ENCODE measurements at places on chromosomes 5 and 9.

DNA sequence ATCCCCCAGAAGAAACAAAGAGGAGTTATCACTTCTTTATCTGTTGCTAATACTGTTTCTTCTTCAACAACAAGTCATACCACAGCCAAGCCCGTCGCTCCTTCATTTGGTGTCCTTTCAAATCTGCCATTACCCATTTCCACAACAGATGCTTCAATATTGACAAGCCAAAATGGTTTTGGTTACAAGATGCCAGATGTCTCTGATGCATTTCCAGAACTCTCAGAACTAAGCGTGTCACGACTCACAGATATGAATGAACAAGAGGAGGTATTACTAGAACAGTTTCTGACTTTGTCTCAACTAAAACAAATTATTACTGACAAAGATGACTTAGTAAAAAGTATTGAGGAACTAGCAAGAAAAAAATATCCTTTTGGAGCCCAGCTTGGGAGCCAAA, 16.0 kb upstream of the HAND1 start:
- DNase-seq = no peak

DNA sequence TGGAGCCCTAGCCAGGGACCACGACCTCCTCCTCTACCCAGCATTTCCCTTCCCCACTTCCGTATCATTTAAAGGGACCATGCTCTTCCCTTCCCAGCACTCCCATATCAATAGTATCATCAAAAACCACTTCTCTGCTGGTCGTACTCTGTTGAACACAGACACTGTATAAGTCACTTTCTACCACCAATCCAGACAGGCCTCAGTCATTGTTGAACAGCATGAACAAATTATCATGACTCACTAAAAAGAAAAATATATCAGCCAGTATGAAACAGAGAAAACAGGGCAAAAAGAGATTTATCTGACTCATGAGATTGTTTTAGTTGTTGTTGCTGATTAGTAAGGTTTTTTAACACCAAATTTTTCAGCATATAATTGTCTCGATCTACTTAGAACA, 89.8 kb downstream of the CDKN2A start:
- DNase-seq = peak; percentile 95

DNA sequence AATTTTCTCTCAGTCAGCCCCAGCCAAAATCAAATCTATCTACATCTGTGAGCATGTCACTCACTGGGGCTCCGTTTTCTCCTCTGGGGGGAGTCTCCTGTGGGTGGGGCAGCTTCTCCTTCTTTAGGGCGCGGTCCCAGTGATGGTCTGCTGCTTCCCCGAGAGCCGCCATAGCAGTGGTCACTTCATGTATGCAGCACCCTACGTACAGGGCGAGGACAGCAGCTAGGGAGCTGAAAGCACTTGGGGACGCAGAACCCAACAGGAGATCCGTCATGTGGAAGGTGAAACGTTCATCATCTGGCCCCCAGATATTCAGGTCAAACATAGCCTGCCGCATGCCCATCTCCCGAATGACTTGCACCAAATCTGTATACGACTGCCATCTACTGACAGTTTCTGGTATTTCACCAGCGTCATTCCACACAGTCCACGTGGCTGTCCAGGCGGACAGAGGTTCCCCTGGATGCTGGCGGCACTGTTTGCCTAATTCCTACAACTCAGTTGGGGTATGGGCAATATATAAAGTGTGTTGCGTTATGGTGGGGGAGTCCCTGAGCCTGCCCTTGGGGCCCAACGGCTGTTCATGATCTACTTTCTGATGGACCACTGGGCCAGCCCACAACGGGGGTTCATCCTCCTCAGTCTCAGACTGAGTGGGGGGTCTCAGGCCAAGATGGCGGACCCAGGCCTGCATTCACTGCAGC, 795.0 kb downstream of the EFNA5 start:
- DNase-seq = peak; percentile 10

GRCh38 chr5:55534436-55535198, at the start of gene PLPP1:
Gene PLPP1 (minus strand): TSS chr5:55534964. CDS start chr5:55534629, 335 bp downstream.
- peak; percentile 98 for DNase-seq

DNA sequence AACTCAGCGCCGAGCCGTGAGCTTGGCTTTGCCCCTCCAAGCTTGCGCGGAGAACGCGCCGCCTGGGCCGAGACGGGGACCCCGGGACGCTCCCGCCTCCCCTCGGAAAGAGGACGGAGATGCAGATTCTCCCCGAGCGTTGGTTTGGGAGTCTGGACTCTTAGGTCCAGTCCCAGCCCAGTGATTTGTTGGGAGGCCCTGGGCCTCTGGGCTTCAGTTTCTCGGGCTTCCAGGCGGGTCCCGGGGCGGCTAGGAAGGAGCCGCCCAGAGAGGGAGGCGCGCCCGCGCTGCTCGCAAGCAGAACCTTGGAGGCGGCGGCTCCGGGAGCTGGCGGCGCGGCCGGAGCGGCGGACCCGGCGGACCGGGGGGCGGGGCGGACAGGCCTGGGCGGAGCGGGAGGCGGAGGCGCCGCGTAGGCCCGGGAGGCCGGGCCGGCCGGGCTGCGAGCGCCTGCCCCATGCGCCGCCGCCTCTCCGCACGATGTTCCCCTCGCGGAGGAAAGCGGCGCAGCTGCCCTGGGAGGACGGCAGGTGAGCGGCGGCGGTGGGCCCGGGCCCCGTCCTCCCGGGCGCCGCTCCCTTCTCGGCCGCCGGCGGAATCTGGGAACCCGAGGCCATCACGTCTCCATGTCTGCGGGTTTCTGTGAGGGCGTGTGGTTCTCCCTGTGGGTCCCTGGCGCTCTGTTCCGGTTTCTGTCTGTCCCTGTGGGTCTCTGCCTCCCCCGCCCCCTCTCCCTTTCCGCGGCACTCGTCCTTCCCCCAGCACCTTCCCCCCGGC, at the start of gene B4GALT7:
TSS of gene B4GALT7 (plus strand) at position 402 of the 777 bp plus-strand sequence. CDS start at position 481, 79 bp downstream.
- DNase-seq = peak; percentile 98

DNA sequence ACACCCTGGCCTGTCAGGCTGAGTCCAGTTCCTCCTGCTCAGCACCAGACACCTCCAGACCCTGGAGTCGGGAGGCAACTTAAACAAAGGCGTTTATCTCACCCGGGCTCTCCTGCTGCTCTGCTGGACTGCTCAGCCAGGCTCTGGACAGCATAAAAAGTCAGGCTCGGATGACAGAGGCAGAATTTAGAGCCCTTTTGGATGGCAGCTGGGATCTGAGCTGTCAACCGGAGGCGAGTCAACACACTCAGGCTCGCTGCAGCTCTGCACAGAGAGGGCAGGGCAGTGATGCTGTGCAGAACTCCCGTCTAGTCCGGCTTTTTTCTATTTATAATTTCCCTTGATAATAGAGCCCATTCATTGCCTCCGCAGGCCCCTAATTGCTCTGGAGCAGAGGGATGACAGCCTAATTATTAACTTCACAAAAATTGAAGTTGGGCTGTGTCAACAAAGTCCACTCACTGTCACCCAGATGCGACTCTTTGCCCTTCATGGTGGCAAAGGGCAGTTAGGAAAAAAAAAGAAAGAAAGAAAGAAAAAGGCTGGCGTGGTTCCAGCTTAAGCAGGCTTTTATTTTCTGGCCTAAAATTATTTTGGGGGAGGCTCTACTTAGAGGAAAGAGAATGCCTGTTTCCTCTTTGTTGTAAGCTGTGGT, 37.6 kb downstream of the STC2 start:
- DNase-seq = peak; percentile 86

- DNase-seq = no peak
These were observed 49.0 kb upstream of the DHFR start for GRCh38 chr5:80703747-80704146.

GRCh38 chr9:69171517-69171916, 2.6 kb upstream of the TJP2 start:
- DNase-seq = no peak

GRCh38 chr9:124513376-124513994, 6.3 kb upstream of the NR5A1 start:
- DNase-seq = no peak

DNA sequence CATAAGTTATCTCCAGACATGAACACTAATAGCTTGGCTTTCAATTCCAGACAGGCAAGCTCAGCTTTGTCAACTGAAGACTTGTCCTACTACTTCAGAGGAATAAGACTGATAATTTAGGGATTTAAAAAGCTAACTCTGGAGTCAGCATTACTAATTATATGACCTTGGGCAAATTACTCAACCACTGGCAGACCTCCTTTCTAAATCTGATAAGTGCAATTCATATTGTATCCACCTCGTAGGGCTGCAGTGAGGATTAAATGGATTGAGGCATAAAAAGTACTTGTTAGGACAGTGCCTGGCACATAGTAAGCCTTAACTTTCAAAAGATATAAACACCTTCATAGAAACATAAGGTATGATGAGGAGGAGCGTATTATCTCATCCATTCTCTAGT, 104.4 kb downstream of the KLHL3 start:
- no peak for DNase-seq

- no peak for DNase-seq
These were observed 17.8 kb upstream of the IFNB1 start for GRCh38 chr9:21095561-21095960.

- DNase-seq = peak; percentile 84
These were observed 4.8 kb upstream of the SMU1 start for GRCh38 chr9:33081128-33081851.

- DNase-seq = peak; percentile 62
These were observed 262.1 kb upstream of the KLF4 start for GRCh38 chr9:107751567-107752210.

DNA sequence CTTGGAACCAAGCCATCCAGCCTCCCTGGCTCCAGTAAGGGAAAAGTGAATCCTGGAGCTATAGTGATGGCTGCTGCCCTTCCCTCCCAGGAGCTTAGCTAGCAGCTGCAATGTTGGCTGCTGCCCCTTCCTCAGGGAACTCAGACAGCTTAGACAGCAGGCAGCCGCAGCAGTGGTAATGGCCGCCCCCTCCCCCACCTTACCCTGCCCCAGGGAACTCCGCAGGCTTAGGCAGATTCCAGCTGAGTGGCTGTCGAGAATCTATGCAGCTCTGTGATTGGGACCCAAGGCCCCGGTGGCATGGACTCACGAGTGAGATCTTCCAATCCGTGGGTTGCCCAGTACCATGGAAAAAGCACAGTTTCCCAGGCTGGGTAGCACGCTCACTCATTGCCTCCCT, 378.6 kb downstream of the NNT start:
- DNase-seq = no peak

GRCh38 chr5:180494510-180495181, 467 bp downstream of the CNOT6 start:
- peak; percentile 94 for DNase-seq

GRCh38 chr9:2299156-2299842, 284.2 kb downstream of the SMARCA2 start:
- DNase-seq = no peak

DNA sequence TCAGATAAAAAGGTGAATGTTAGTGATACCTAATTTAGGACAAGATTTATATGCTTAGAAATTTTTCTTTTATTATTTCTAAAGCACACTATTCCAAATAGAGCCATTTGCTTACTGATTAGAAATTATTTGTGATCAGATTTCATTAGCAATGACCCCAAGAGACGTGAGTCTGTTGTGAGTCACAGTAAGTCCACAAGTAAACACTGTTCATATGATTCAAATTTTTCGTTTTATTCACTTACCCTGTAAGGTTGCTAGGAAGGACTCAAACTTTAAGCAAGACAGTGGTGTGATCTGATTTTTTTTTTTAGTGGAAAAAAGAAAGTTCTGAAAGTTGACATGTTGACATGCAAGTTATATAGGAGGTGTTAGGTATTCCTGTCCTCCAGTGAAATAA, 1.2 kb downstream of the CARD6 start:
- DNase-seq = peak; percentile 60

GRCh38 chr5:36692791-36693763, 86.7 kb downstream of the SLC1A3 start:
- peak; percentile 93 for DNase-seq

DNA sequence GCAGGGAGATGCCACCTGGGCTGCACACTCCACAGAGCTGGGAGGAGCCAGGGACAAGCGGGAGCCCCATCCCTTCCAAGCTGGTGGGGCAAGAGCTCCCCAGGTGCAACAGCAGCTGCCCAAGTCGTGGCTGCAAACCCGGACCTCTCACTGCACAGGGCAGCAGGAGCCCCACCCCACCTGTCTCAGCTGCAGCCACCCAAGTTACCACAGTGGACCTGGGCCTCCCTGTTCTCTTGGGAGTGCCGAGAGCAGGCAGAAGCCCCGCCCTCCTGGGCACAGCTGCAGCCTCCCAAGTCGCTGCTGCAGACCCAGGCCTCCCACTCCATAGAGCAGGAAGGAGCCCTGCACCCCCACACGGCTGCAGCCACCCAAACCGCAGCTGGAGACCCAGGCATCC, 374.1 kb upstream of the ACO1 start:
- no peak for DNase-seq
